ENCODE measurements at places on chromosomes 6 and 20. TPM values are rescaled to one million over a fixed set of nuclear protein-coding genes. Genes with fewer than 3 reads are reported as not detected.

The PTCRA gene
- not detected for total RNA-seq

The HCRTR2 gene
- not detected for total RNA-seq

The GFOD1 gene
- total RNA-seq: 1.2 TPM

The PPP1R3G gene
- total RNA-seq: 1.4 TPM

The C20orf96 gene
- total RNA-seq: 9.9 TPM

The SOBP gene
- 1.6 TPM for total RNA-seq

The ADGB gene
- total RNA-seq: not detected

The LIN28B gene
- total RNA-seq: 1.6 TPM

The CTNNBL1 gene
- 65.4 TPM for total RNA-seq

The OR2H1 gene
- not detected for total RNA-seq

The ULBP3 gene
- 3.4 TPM for total RNA-seq

The EFHC1 gene
- 13.6 TPM for total RNA-seq

The PXDC1 gene
- 19.6 TPM for total RNA-seq

The MUC21 gene
- total RNA-seq: not detected

The COL9A3 gene
- 0.49 TPM for total RNA-seq

The OR2H2 gene
- total RNA-seq: not detected

The SLC22A16 gene
- total RNA-seq: not detected

The GRM1 gene
- total RNA-seq: not detected

The TRIM15 gene
- total RNA-seq: not detected

The ANKRD6 gene
- 1.8 TPM for total RNA-seq

The SAPCD1 gene
- total RNA-seq: 5.9 TPM

The SKIC2 gene
- 23.2 TPM for total RNA-seq

The LHFPL5 gene
- not detected for total RNA-seq

The PRICKLE4 gene
- 0.76 TPM for total RNA-seq

The MACROD2 gene
- 1.4 TPM for total RNA-seq

The FRMD1 gene
- total RNA-seq: not detected

The SLC35F1 gene
- total RNA-seq: not detected

The PRDM13 gene
- total RNA-seq: 0.45 TPM

The SIM1 gene
- total RNA-seq: not detected

The CDH26 gene
- 0.54 TPM for total RNA-seq

The PAK5 gene
- total RNA-seq: not detected

The PLA2G7 gene
- not detected for total RNA-seq

The GSTA3 gene
- total RNA-seq: not detected

The RGS17 gene
- 3.2 TPM for total RNA-seq

The TRAPPC3L gene
- not detected for total RNA-seq

The PDE10A gene
- total RNA-seq: 27.5 TPM

The CDH22 gene
- 0.09 TPM for total RNA-seq

The HLA-DMB gene
- total RNA-seq: 2.0 TPM

The FOXA2 gene
- total RNA-seq: 13.0 TPM

The TRDN gene
- not detected for total RNA-seq

The TRAM2 gene
- total RNA-seq: 31.5 TPM

The OR2J3 gene
- not detected for total RNA-seq

The GPR31 gene
- not detected for total RNA-seq

The TAPBP gene
- total RNA-seq: 30.8 TPM

The SNPH gene
- total RNA-seq: 3.8 TPM

The HLA-DPA1 gene
- not detected for total RNA-seq

The ELOVL4 gene
- 1.2 TPM for total RNA-seq

The HLA-DOB gene
- total RNA-seq: 0.23 TPM

The VSX1 gene
- 1.0 TPM for total RNA-seq

The MAK gene
- 0.09 TPM for total RNA-seq

The PREX1 gene
- 13.5 TPM for total RNA-seq

The RGS19 gene
- total RNA-seq: 26.0 TPM

Measured in A549 treated with ZK216348 at 1 μM for 4 hours (cell line).